ENCODE measurements at places on chromosomes 11 and 22. TPM values are rescaled to one million over a fixed set of nuclear protein-coding genes. Genes with fewer than 3 reads are reported as not detected.

The ABCC8 gene
- not detected for total RNA-seq

The TTC38 gene
- 23.3 TPM for total RNA-seq

The MMP8 gene
- not detected for total RNA-seq

DNA sequence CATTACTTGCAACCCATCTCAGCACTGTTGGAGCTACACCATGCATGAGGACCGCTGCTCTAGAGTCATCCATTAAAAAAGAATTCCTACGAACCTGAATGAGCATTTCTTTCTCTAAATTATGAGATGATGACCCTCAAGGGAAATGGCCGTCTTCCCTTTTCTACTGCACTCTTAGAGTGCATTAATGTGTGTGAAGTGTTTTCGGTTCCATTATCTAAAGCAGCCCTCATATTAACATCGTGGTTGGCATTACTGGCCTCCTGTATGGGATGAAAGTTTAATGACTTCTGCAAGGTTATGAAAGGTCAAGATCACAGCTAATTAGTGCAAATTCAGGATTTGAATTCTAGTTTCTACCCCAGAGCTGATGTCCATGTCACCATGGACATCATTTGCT lies 16.7 kb downstream of the CD44 start:
- no peak for DNase-seq

- no peak for DNase-seq
Observed at GRCh38 chr11:32310214-32310601, 125.1 kb downstream of the WT1 start.

DNA sequence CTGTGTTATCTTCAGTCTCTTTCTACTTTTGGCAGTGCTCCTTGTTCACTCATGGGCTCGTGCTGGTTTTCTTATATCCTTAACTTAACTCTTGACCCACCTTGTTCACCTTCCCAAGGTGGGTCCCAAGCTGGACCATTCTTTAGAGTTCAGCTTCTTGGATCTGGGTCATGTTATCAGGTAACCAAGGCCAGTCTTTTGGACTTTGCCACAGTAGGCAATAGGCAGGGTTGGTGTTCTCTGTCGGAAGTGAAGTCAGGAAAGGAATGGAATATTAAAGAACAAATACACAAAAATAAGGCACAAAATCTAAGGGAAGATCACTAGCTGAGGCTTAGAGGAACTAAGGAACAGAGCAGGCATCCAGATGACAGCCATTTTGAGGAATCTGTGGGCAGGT lies 202.7 kb downstream of the ARHGAP42 start:
- no peak for DNase-seq

GRCh38 chr11:32895471-32895870 lies 2.9 kb downstream of the QSER1 start:
- no peak for DNase-seq

GRCh38 chr11:10792385-10793068 lies 16.2 kb downstream of the EIF4G2 start:
- peak; percentile 93 for DNase-seq

DNA sequence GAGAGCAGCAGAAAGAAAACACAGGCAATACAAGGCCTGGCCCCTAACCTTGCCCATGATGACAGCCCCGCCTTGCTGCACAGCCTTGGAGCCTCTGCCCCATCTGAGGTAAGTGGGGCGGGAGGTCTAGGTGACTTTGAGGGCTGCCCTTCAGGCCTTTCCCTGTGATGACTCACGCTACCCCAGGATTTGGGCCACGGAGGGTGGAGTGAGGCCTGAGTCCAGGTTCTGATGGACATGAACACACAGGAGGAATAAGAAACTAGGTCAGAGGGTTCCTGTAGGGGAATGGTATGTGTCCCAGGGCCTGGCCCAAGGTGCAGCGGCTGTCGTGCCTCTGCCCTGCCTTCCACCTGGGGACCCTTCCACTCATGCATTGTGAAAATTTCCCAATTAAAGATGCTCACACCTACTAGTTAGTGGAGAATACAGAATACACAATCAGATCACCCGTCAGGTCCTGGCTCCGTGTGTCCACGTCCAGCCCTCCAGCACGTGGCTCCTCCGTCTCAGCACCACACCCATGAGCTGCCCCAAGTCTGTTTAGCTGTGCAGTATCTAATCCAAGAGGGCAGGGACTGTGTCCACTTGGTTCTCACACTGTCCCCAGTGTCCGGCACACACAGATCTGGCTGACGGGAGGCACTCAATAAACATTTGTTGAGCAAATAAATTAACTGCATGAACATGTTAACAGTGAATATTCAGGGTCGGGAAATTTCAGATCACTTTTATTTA lies 111.0 kb downstream of the CHST1 start:
- no peak for DNase-seq
